LoVo (cell line): ENCODE measurements at places on chromosomes 2 and 18.
A peak's percentile ranks its signal among the peaks of the same experiment; 100 is the strongest.

GRCh38 chr2:122029945-122030344, 274.5 kb downstream of the TSN start:
- no peak for DNase-seq

DNA sequence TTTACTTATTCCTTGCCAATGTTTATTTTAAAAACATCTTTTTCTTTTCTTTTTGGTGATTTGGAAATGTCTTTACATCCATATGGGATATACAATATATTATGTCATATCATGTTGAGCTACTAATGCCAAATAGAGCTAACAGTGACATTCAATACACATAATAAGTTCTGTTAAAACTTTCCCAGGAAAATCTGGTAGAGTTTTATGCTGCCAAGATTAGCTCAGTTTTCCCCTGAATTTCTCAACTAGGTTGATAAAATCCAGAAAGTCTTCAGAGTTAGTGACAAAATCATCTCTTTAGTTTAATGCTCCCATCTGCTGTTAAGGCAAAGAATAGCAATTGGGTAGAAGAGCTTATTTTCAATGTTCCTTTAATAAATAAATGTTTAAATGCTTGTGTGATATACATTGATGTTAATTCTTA, 9.9 kb downstream of the COL3A1 start:
- DNase-seq: no peak

- no peak for DNase-seq
Measured at GRCh38 chr2:112583497-112584133, 794 bp upstream of the CHCHD5 start.

- no peak for DNase-seq
Measured at GRCh38 chr2:224931956-224932355, 110.3 kb downstream of the DOCK10 start.

DNA sequence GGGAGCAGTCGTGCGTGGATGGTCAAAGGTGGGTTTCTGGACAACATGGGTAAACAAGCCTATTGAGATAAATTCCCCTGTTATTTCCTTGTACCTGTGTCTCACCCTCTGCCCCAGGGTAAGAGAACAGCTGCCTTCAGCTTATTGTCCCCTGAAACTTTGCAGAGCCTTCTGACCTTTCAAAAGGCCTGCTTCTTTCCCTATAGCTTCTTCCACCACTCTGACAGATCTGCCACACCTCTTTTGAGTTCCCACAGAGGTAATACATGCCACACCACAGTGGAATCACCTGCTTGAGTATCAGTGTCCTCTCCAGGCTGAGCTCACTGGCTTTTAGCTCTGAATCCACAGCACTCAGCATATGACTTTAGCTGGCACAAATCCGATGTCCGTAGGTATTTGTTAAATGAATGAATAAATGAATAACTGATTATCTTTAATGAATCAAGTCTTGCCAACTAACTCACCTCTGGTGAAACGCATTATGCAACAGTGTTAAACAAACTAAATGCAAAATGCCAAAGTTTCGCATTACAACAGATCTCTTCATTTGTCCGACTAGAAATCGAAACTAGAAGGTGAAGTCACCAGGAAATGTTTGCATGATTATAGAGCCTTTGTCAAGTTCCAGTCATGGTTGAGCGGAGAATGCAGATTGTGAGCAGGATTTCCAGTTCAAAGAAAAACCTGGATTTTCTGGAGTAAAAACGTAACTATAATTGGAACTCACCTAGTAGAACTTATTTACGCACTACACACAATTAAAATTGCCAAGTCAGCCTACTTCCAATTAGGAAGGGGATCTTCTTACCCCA, 16.4 kb downstream of the DYNAP start:
- peak; percentile 64 for DNase-seq

- no peak for DNase-seq
Measured at GRCh38 chr2:109523536-109524361, 90.0 kb downstream of the SEPTIN10 start.

DNA sequence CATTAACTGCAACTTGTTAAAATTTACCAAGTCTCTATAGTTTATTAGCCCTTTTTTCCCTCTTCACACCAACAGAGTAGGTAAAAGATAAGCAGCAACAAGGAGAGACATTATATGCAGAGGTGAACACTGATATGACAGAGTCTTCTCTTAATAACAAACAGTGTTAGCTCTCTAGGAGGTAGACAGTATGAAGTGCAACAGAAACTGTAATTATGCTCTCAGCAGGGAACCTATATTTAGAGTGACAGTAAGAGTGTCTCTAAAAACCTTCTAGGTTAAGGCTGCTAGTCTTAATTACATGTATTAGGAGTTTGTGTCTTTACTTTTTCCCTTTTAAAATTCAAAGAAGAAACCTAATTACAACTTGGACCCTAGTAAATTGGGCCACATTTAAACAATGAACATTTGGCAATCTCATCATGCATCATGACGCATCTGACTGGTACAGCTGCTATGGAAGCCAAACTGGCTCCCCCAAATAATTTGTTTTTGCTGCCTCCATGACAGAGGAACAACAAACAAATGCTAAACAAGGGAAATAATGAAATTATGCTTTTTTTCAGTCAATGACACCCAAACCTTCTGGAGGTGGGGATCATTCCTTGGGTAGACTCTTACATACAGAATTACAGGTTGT, 69.9 kb upstream of the MMADHC start:
- DNase-seq: no peak

GRCh38 chr2:28326469-28326805, 66.2 kb upstream of the FOSL2 start:
- DNase-seq: no peak

DNA sequence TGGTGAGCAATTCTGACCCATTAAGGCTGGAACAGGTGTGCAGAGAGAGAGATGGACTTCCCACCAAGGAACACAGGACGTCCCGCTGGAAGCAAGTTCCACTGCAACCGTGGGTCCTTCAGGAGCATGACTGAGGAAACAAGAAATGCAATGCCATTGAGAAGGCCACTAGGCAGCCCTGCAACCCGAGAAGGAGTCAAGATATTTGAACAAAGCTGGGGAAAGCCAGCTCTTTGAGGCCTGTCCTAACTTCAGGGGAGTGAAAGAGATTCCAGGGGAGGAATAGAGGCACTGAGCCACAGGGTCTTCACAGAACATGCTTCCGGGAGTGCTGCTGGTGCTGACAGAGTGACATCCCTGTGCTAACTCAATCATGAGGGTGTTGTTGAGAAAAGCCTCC, 153.8 kb upstream of the ZNF236 start:
- DNase-seq: no peak

- DNase-seq: no peak
Measured at GRCh38 chr18:77086034-77086433, 46.5 kb downstream of the MBP start.

DNA sequence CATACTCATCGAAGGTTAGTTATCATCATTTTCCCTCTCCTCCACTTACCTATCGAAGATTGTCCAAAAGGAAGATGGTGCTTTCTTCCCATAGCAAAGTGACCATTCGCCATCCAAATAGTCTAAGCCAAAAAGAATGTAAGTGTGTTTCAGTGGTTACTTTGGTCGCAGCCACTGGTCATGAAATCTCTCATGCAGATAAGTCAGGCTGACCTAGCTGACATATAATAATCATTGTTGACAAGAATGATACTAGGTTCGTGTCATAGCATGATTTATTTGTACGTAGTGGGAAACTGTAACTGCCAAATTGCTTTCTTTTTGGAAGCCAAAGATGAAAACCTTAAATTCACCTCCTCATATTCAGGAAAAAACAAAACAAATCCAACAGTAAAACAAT, 89.6 kb upstream of the PMAIP1 start:
- DNase-seq: no peak

DNA sequence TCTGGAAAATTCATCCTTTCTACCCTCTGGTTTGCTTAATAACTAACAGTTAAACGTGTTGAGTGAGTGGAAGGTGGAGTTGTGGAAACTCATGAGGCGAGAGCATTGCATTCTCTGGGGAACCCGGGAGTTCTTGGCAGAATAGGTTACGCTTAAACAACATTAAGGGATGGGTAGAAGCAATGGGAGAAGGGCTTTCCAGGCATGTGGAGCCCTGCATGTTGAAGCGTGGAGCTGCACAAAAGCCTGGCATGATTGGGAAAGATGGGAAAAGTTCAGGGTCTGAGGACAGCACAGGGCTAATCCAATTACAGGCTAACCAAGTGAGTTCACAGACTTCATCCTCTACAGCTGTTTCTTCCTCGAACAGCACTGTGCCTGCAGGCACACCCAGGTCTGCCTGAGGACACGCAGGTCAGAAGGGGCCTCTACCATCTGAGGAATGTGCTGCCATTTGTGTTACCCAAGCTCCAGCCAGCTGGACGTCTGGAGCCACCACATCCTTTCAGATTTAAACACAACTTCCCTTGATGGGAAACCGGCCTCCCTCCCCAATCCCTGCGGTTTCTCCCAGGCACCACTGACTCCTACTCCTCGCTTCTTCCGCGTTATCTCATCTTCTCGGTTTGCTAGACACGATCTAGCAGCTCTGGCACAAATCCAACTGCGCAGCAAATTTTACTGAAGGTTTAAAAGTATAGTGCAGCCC, 164.2 kb downstream of the ANTXR1 start:
- no peak for DNase-seq

- DNase-seq: no peak
Measured at GRCh38 chr2:216163518-216163917, 54.4 kb downstream of the XRCC5 start.

DNA sequence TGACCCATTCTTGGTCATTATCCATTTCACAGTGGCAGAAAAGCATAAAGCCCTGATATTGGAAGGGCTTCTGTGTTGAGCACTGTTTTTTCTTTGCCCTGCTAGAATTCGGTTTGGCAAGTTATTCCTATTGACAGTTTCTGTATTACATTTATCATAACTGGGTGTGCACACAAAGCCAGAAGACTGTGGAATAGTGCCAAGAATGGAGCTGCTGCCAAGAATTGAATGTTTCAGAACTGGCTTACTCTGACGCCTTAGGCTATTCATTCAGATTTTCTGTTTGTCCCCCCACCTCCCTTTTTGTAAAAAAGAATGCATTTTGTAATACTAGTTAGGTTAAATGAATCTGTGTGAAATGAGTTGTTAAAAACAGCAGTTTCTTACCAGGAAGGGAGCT, 12.7 kb downstream of the KDM3A start:
- DNase-seq: no peak

GRCh38 chr2:190186238-190186637, 123.7 kb upstream of the MSTN start:
- no peak for DNase-seq

- DNase-seq: no peak
Measured at GRCh38 chr18:59041296-59041695, 98.4 kb upstream of the SEC11C start.

- no peak for DNase-seq
Measured at GRCh38 chr2:240269886-240270285, 129.4 kb upstream of the OTOS start.

DNA sequence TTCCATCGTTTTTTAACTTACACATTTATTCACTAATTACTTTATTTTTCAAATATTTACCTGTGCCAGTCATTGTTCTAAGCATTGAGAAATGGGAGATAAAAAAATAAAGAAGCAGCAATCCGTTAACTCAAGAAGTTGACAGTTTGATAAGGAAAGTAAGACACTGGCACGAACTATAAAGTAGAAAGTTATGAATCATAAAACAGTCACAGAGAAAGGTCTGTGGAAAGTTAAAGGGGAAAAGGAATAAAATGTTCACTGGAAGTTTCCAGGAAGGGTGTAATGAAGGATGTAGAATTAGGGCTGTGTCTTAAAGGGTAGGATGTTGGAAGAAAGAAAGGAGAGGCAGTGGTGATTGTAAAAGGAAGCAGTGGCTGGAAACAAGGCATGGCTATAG, 118.9 kb downstream of the RDH14 start:
- no peak for DNase-seq

- DNase-seq: no peak
Measured at GRCh38 chr18:56044239-56044638, 456.2 kb upstream of the TCF4 start.

DNA sequence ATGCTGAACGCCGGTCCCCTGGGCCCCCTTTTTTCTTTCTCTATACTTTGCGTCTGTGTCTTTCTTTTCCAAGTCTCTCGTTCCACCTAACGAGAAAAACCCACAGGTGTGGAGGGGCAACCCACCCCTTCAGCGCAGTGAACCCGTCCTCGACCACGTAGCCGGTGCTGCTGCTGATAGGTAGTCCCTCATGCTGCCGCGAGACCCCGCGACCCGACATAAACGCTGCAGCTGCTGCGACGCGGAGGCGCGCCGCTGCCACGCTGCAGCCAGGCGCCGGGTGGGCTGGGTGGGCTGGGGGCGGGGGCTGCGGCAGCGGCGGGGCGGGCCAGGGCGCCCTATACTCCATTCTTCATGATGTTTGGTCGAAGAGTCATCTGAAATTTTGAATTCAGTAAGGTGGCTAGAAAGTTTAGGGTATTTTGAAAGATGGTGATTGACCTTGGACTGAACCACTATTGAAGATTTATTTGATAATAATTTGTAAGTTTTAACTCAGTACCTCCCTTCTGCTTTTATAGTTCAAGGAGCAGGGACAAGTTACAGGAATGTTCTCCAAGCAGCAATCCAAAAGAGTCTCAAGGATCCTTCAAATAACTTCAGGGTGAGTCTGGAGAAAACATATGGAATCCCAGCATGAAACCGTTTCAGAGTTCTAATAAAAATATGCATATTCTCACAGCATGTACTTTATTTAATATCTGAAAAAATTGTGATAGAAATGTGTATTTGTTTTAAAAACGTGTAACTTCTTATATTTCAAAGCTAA, 24.1 kb downstream of the CFLAR start:
- DNase-seq: no peak

GRCh38 chr2:110743600-110743999, 11.2 kb downstream of the ACOXL start:
- DNase-seq: no peak

- DNase-seq: no peak
Measured at GRCh38 chr2:27573452-27573851, 9.4 kb upstream of the ZNF512 start.

DNA sequence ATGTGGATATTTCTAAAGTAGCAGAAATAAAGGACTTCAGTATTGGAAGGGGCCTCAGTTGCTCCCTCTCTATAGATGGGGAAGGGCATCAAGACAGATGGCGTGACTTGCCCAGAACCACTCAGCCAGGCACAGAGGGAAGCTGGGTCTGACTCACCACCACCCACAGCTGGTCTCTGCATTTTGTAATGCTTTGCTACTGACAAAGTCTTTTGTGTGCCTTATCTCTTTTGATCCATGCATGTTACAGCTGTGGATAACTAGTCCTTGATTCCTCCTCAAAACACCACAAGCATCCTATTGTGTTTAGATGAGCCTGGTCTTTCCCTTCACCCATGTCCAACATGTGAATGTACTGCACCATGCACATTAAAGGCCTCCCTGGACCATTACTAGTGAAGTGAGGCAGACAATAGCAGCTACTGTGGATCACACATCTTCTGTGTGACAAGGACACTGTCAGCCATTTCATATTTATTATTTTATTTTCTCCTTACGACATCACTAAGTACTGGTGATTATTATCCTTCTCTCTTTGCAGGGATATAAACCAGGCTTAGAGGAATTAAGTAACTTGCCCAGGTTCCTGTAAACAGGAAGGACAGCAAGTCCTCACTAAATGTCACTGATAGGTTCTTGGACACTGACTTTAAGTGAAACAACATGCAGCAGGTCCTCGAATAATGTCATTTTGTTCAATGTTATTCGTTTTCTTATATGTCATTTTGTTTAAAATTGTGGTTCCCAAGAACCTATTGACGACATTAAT, 29.6 kb upstream of the IL37 start:
- DNase-seq: no peak

- no peak for DNase-seq
Measured at GRCh38 chr2:231009236-231009919, 13.5 kb downstream of the SPATA3 start.
